GM23248 (cell line): ENCODE measurements at places on chromosomes 6 and 20.

- no peak for DNase-seq
These were observed 142.9 kb downstream of the BMP7 start for GRCh38 chr20:57123504-57123903.

GRCh38 chr20:59628171-59628570, 23.8 kb downstream of the PHACTR3 start:
- DNase-seq: no peak

- peak; percentile 88 for DNase-seq
These were observed 41.0 kb upstream of the HIVEP1 start for GRCh38 chr6:11971154-11971553.

DNA sequence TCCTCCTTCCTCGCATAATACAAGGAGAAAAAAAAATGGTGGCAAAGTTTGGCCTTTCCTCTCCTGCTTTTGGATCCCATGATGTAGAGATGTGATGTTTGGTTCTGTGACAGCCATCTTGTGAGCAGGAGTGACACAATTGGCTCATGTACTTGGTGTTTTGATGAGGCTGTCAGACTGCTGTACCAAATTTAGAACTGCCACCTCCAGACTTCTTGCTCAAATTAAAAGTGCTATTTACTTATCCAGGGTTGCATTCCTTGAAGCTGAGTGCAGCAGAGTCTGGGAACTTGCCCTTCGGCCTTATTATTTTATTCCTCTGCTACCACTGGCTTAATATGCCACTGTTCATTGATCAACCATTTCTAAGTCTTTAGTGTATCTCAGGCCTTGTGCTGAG, 21.9 kb downstream of the BCAS1 start:
- peak; percentile 71 for DNase-seq

DNA sequence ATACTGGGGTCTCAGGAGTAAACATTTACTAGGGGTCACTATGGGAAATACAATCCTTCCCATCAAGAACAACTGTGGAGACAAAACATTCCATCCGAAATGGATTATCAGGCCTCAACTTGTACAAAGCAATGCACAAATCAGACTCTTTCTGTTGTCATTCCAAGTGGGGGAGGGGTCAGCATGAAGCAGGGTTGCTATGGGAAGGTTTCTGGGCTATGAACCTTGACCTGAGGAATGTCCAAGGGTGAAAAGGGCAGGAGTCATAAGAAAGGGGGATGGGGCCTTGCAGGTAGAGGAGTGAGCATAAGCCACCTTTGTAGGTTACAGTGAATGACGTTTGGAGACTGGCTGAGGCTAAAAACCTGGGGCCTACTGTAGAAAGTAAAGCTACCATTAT, 3.1 kb downstream of the METTL24 start:
- DNase-seq: no peak

- no peak for DNase-seq
These were observed 5.0 kb upstream of the ADTRP start for GRCh38 chr6:11783524-11784064.

DNA sequence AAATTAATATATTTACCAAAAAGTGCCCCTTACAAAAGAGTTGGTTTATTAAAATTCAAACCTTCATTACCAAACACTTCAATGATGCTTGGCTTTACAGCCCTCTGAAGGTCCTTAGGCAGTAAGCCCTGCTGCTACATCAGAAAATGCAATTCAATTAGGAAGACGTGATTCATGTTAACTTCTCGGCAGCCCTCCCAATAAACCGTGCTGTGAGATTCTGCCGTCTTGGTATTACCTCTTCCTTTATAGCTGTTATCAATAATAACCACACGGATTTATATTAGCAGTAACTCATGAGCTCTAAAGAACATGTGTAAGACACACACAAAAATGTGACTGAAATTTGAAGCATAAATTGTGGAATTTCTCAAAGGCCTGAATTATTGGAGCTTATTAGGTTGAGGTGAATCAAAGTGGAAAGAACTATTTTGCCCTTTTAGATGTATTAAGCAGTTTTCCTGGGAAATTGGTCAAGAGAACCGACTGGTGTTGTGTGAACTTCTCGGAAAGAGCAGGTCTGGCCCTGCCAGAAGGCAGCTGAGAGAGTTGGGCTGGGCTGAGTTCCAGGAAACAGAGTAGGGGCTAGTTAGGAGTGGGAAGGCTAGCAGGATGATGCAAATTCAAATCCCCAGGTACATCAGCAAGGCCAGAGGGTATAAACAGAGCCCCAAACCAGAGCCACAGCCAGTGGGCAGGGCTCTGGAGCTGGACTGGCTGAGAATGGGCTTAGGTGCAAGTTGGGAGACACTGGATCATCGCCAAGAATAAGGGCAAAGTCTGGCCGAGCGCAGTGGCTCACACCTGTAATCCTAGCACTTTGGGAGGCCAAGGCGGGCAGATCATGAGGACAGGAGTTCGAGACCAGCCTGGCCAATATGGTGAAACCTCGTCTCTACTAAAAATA, 33.1 kb downstream of the FGD2 start:
- DNase-seq: peak; percentile 27

- DNase-seq: peak; percentile 55
These were observed at the start of gene TIAM2 for GRCh38 chr6:154995254-154996015. TSS of gene TIAM2 (plus strand) at chr6:154995315. CDS start at chr6:155129224, 133,909 bp downstream.
